ENCODE measurements at places on chromosomes 7 and 10.

DNA sequence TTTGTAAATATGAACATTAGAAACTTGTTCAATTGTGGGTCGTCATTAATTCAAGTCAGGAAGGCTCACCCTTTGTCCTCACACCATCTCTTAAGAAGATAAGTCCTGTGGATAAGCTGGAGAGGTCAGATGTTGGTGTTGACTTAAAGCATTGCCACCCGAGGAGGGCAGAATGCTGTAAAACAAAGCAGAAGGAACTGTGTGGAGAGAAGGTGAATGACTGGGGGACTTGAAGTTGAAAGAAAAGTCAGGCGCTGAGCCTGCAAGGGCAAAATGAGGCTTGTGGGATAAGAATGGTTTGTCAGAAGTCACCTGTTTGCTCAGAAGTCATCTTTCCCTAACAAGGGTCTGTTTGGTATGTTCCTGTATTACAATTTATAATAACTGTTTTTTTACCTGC lies 9.1 kb downstream of the RPA3 start:
- no peak for DNase-seq

- no peak for DNase-seq
These were observed 14.6 kb upstream of the GNAT3 start for GRCh38 chr7:80526472-80526871.

- DNase-seq: peak; percentile 20
These were observed 965 bp downstream of the ZCCHC24 start for GRCh38 chr10:79444199-79445119.

GRCh38 chr7:29884399-29885272 lies 78.3 kb downstream of the WIPF3 start:
- DNase-seq: no peak

DNA sequence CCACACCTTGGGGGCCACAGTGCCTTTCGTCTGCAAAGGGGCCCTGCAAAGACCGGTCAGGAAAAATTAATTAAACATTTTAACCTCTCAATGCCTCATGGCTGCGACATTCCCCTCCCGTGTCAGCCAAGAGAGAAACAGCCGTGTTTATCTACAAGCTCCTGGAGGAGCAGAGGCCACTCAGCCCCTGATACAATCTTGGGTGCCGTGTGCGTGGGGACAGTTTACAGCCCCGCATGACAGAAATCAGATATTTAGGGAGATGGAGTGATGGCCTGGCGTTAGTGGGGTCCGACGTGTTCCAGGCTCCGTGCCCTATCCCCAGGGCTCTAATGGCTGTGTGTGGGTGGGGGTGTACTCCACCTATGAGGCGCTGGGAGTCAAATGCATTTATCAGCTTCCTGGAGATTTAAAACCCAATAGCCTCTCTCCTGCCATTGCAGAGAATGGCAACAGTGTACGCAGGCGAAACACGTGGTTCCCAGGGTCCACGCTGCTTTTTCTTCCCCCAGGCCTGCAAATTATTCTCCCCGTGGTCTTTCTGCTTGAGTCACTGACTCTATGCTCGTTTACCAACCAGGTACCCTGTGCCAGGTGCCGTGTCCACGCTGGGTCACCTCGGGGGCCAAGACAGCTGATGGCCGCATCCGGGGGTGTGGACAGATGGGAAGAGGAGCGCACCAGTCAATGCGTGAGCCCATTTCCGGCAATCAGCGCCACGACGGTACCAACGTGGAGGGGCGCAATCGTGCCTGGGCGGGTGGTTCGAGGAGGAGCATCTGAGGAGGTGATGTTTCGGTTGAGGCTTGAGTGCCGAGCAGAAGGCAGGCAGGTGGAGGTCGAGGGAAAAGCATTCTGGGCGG lies 26.6 kb upstream of the PSMG3 start:
- no peak for DNase-seq

DNA sequence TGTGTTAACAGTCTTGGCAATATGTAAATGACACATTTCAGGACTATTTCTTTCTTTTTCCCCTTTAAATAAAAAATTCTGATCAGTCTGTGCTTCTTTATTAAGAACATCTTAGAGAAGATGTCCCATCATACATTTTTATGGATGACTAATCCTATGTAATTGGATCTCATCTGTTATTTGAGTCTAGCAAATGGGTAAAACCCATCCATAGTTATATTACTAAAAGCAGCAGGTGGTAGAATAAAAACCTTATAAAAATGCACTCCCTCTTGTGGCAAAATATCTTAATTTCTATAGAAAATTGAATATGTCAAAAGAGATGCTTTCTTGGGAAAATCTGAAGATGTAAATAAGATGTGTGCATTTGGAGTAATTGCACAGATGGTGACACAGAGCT lies 35.3 kb downstream of the TRRAP start:
- no peak for DNase-seq

GRCh38 chr7:135154734-135155133 lies 6.9 kb downstream of the TMEM140 start:
- DNase-seq: no peak

Measured in activated CD4-positive, alpha-beta T cell treated with anti-CD3 and anti-CD28 coated beads for 24 hours (primary cell).